ENCODE measurements at places on chromosomes 2 and 18.

- no peaks in the 10 kb centered on the region for H3K27me3 ChIP-seq
- peak; percentile 17 for DNase-seq
- H3K36me3 ChIP-seq = no peaks in the 10 kb centered on the region
- H3K4me3 ChIP-seq = no peak overlapping the region
Observed at GRCh38 chr2:172281648-172282570, 145.5 kb upstream of the ITGA6 start.

- peaks cover 16% of the 10 kb centered on the region for H3K4me1 ChIP-seq
- H3K27me3 ChIP-seq = no peaks in the 10 kb centered on the region
- peak; percentile 67 for DNase-seq
- no peaks in the 10 kb centered on the region for H3K36me3 ChIP-seq
Observed at GRCh38 chr18:34661464-34662087, 48.5 kb upstream of the DTNA start.

- H3K4me1 ChIP-seq = peaks cover 15% of the 10 kb centered on the region
- no peak overlapping the region for H3K27ac ChIP-seq
- H3K27me3 ChIP-seq = no peaks in the 10 kb centered on the region
- H3K36me3 ChIP-seq = no peaks in the 10 kb centered on the region
- H3K4me3 ChIP-seq = no peak overlapping the region
Observed at GRCh38 chr2:173672573-173673340, 292.4 kb downstream of the SP3 start.

GRCh38 chr2:9021563-9022211 is 18.2 kb upstream of the MBOAT2 start:
- H3K27ac ChIP-seq = no peak overlapping the region
- peak; percentile 32 for DNase-seq
- no peak overlapping the region for H3K4me3 ChIP-seq
- H3K4me1 ChIP-seq = no peaks in the 10 kb centered on the region

- no peaks in the 10 kb centered on the region for H3K36me3 ChIP-seq
- H3K4me1 ChIP-seq = no peaks in the 10 kb centered on the region
- H3K4me3 ChIP-seq = no peak overlapping the region
- H3K27me3 ChIP-seq = no peaks in the 10 kb centered on the region
Observed at GRCh38 chr2:179031731-179032408, 18.1 kb downstream of the CCDC141 start.

DNA sequence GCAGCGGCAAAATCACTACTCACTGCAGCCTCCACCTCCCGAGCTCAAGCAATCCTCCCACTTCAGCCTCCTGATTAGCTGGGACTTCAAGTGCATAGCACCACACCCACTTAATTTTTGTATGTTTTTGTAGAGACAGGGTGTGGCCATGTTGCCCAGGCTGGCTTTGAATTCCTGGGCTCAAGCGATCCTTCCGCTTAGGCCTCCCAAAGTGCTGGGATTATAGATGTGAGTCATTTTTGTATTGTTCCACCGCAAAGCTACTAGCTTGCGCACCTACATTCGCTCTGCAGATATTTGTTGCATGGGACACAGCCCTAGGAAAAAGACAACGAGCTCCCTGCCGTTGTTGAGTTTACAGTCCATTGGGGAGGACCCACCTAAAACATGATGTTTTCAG is 173.5 kb upstream of the AGAP1 start:
- H3K27ac ChIP-seq = no peak overlapping the region
- no peaks in the 10 kb centered on the region for H3K36me3 ChIP-seq
- DNase-seq = peak; percentile 29
- H3K27me3 ChIP-seq = no peaks in the 10 kb centered on the region

DNA sequence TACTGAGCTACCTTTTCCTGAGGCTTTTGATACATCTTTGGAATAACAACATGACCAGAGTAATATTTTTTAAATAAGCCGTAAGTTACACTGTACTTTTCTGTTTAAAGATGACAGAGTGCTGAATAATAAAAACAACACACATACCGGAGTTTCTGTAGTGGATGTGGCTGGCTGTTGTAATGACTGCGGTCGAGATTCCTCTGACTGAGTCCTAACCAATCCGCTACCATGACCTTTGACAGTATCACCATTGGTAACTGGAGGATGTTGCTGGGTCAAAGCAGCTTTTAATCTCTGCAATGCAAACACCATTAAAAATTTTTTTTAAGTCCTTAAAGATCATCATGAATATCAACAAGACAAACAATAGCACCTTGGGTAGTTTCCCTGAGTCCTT is 70.7 kb downstream of the ATF2 start:
- H3K27me3 ChIP-seq = no peaks in the 10 kb centered on the region
- no peak overlapping the region for H3K27ac ChIP-seq
- peaks cover 27% of the 10 kb centered on the region for H3K36me3 ChIP-seq
- peak; percentile 43 for DNase-seq
- H3K4me3 ChIP-seq = no peak overlapping the region

GRCh38 chr18:48676756-48677368 is 138.0 kb downstream of the CTIF start:
- no peaks in the 10 kb centered on the region for H3K4me1 ChIP-seq
- no peak overlapping the region for H3K4me3 ChIP-seq
- peak; percentile 61 for DNase-seq

GRCh38 chr2:240589850-240590525 is 3.5 kb downstream of the CAPN10 start:
- no peak overlapping the region for H3K4me3 ChIP-seq
- no peak overlapping the region for H3K27ac ChIP-seq
- H3K36me3 ChIP-seq = peaks cover 15% of the 10 kb centered on the region
- no peaks in the 10 kb centered on the region for H3K27me3 ChIP-seq
- DNase-seq = no peak

GRCh38 chr2:104871972-104872865 is 18.3 kb downstream of the POU3F3 start:
- no peaks in the 10 kb centered on the region for H3K36me3 ChIP-seq
- DNase-seq = no peak
- no peaks in the 10 kb centered on the region for H3K4me1 ChIP-seq

GRCh38 chr2:76672798-76673197 is 849.4 kb downstream of the LRRTM4 start:
- DNase-seq = no peak
- H3K27me3 ChIP-seq = peaks cover 54% of the 10 kb centered on the region
- no peak overlapping the region for H3K27ac ChIP-seq
- no peaks in the 10 kb centered on the region for H3K4me1 ChIP-seq

GRCh38 chr2:232432598-232433184 is 23.3 kb upstream of the ALPI start:
- H3K27ac ChIP-seq = no peak overlapping the region
- no peak for DNase-seq
- H3K36me3 ChIP-seq = no peaks in the 10 kb centered on the region
- peaks cover 10% of the 10 kb centered on the region for H3K27me3 ChIP-seq

DNA sequence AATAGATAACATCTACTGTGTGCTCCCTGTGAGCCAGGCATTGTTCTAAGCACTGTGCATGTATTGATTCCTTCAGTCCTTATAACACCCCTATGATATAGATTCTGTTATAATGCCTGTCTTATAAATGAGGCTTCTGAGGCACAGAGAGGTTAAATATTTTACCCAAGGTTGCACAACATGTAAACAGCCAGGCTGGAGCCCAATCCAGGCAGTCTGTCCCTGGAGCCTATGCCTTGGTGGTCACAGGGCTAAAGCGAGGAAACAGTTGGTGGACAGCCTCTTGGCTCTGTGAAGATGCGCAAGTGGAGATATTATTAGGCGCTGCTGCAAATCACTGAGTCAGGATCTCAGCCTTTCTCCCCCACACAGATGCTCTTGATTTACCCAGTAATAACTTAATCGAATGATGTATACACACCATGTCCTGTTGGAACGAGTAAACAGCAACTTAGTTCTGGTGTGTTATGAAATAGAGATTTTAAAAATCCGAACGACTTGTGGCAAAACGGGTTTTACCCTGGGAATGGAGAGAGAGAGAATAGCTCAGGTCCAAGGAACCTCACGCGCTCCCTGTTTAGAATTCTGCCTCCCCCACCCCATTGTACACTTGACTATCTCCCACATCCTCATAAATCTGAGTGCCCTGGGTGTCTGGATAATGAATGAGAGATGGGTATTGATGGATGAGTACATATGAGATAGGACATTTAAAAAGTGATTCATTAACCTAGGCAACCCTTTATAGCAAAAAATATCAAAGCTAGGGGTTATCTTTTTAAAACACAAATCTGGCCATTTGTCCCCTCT is 231.9 kb downstream of the BCL2 start:
- H3K36me3 ChIP-seq = no peaks in the 10 kb centered on the region
- no peak for DNase-seq
- no peak overlapping the region for H3K4me3 ChIP-seq
- H3K27ac ChIP-seq = no peak overlapping the region
- no peaks in the 10 kb centered on the region for H3K27me3 ChIP-seq
- peaks cover 8% of the 10 kb centered on the region for H3K4me1 ChIP-seq

- no peaks in the 10 kb centered on the region for H3K4me1 ChIP-seq
- H3K4me3 ChIP-seq = no peak overlapping the region
- no peaks in the 10 kb centered on the region for H3K36me3 ChIP-seq
- H3K27ac ChIP-seq = no peak overlapping the region
Observed at GRCh38 chr18:28152354-28152753, 24.6 kb downstream of the CDH2 start.

- no peak overlapping the region for H3K4me3 ChIP-seq
- H3K36me3 ChIP-seq = peaks cover 76% of the 10 kb centered on the region
- H3K27me3 ChIP-seq = no peaks in the 10 kb centered on the region
Observed at GRCh38 chr2:216151313-216152025, 42.3 kb downstream of the XRCC5 start.

GRCh38 chr2:137913169-137913568 is 51.1 kb upstream of the HNMT start:
- H3K36me3 ChIP-seq = no peaks in the 10 kb centered on the region
- DNase-seq = no peak
- H3K27ac ChIP-seq = no peak overlapping the region
- H3K4me3 ChIP-seq = no peak overlapping the region

- H3K36me3 ChIP-seq = no peaks in the 10 kb centered on the region
- H3K27me3 ChIP-seq = no peaks in the 10 kb centered on the region
- no peak overlapping the region for H3K4me3 ChIP-seq
- no peak for DNase-seq
Observed at GRCh38 chr2:41691561-41691960, 356.3 kb upstream of the PKDCC start.

DNA sequence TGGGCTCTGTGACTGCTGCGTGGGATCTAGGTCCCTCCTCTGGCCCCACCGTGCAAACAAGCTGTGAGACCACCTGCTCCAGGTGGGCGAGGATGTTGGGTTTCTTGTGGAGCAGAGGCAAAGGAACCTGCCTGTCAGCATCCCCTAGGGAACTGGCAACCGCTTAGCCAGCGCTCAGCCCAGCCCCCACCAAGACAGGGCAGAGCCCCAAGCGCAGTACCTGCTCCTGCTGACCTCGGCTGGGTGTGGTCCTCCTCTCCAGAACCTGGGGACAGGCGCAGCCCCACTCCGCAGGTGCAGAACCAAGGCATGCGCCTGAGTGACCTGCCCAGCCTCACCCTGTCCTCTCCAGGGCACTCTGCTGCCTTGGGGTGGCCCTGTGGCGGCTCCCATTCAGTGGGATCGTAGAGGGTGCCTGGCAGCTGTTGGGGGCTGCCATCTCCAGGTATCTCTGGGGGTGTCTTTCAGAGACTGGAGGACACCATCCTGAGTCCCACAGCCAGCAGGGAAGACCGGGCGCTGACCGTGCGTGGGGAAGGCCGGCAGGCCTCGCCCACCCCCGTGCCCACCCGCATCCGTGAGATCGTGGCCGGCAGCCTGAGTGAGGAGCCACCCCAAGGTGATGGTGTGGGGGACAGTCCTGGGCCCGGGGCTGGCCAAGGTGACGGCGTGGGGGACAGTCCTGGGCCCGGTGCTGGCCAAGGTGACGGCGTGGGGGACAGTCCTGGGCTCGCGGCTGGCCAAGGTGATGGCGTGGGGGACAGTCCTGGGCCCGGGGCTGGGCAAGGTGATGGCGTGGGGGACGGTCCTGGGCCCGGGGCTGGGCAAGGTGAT is 12.3 kb downstream of the CROCC2 start:
- no peak overlapping the region for H3K4me3 ChIP-seq
- H3K27me3 ChIP-seq = no peaks in the 10 kb centered on the region
- peaks cover 10% of the 10 kb centered on the region for H3K4me1 ChIP-seq
- H3K36me3 ChIP-seq = peaks cover 6% of the 10 kb centered on the region
- no peak overlapping the region for H3K27ac ChIP-seq

- H3K4me1 ChIP-seq = peaks cover 5% of the 10 kb centered on the region
- H3K27me3 ChIP-seq = no peaks in the 10 kb centered on the region
- DNase-seq = no peak
Observed at GRCh38 chr2:190515687-190516086, 18.8 kb downstream of the NEMP2 start.

DNA sequence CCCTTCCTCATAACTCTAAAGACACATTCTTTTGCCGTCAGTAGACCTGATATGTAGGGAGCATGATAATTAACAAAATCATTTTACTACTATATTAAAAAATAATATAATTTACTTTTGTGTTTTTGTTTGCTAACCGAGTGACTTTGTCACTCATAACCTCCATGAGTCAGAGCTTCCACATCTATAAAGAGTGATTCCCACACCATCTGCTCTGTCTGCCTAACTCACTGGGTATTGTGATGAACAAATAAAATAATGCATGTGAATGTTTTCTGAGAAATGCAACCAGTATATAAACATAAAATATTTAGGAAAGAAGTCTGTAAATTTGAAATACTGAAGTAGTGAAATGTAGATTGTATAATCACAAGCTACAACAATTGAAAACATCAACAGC is 123.4 kb upstream of the DSEL start:
- no peak overlapping the region for H3K27ac ChIP-seq
- no peak for DNase-seq
- H3K27me3 ChIP-seq = no peaks in the 10 kb centered on the region
- no peak overlapping the region for H3K4me3 ChIP-seq

DNA sequence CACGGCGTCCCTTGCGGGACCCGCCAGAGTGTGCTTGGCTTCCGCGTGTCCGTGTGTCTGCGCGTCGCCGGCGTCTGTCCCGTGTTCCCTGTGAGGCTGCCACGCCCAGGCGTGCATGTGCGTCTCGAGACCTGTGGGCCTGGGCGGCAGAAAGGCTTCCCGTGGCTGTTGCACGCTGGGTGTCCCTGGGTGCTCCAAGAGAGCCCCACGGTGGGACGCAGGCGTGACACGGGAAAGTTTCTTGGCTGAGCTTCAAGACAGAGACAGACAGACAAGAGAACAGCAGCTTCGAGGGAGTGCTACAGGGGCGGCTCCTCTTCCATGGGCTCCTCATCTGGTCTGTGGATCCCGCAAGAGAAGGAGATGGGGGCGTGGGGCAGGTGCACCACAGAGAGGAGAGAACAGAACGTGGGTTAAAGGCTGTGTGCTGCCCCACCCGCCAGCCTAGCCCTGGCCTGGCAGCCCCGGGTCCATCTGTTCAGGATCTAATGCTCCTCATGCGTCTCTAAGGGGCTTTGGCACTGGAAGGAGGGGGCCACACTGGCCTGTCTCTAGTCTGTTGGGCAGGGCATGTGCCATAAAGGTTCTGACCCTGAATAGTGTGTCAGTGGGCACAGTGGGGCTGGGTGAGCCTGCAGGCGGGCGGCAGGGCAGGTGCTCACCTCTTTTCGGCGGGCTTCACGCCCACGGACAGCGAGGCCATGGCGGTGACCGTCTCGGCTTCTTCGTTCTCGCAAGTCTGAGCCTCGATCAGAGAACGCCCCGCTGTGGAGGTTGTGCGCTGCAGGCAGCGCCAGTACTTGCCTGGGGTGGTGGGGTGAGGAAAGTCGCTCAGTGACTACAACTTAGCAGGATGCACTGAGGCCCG is 205.1 kb downstream of the TWIST2 start:
- H3K4me3 ChIP-seq = no peak overlapping the region
- peaks cover 7% of the 10 kb centered on the region for H3K36me3 ChIP-seq
- no peak for DNase-seq
- no peak overlapping the region for H3K27ac ChIP-seq
- H3K4me1 ChIP-seq = no peaks in the 10 kb centered on the region

GRCh38 chr18:78207942-78208341 is 771.7 kb upstream of the SALL3 start:
- no peaks in the 10 kb centered on the region for H3K27me3 ChIP-seq
- no peak overlapping the region for H3K4me3 ChIP-seq
- no peak overlapping the region for H3K27ac ChIP-seq
- no peaks in the 10 kb centered on the region for H3K36me3 ChIP-seq

All from MCF 10A (cell line).